ENCODE measurements at places on chromosomes 5 and 9. TPM values are rescaled to one million over a fixed set of nuclear protein-coding genes. Genes with fewer than 3 reads are reported as not detected.

Gene PCDHB13
- 2.2 TPM for total RNA-seq

Gene FAM163B
- not detected for total RNA-seq

Gene BHMT
- not detected for total RNA-seq

Gene PCDHB11
- total RNA-seq, result 5.4 TPM

Gene ABHD17B
- total RNA-seq, result 21.8 TPM

Gene FST
- 84.8 TPM for total RNA-seq

Gene PPP6C
- total RNA-seq, result 52.7 TPM

Gene SPINK13
- total RNA-seq, result 2.8 TPM

Gene DMRT3
- not detected for total RNA-seq

Gene LSM11
- total RNA-seq, result 4.9 TPM

Gene GABRA6
- total RNA-seq, result not detected

Gene KCNV2
- not detected for total RNA-seq

Gene POMT1
- total RNA-seq, result 20.1 TPM

Gene SLC36A2
- total RNA-seq, result not detected

Gene ENHO
- total RNA-seq, result not detected

Gene CNTNAP3B
- total RNA-seq, result 0.46 TPM

Gene LHX3
- 0.07 TPM for total RNA-seq

Gene SLC44A1
- total RNA-seq, result 276 TPM

Gene ANKRD31
- 0.14 TPM for total RNA-seq

Gene FSD1L
- total RNA-seq, result 6.2 TPM
